Stimulated activated CD8-positive, alpha-beta memory T cell treated with anti-CD3 and anti-CD28 coated beads, Interleukin-4, amount 100 ng/mL, for 4 hours (primary cell): ENCODE measurements at places on chromosomes 7 and 10.

GRCh38 chr7:30743371-30744074 lies 8.4 kb upstream of the INMT start:
- no peak for DNase-seq

- no peak for DNase-seq
These were observed 304.6 kb downstream of the PRPF18 start for GRCh38 chr10:13891128-13892000.

DNA sequence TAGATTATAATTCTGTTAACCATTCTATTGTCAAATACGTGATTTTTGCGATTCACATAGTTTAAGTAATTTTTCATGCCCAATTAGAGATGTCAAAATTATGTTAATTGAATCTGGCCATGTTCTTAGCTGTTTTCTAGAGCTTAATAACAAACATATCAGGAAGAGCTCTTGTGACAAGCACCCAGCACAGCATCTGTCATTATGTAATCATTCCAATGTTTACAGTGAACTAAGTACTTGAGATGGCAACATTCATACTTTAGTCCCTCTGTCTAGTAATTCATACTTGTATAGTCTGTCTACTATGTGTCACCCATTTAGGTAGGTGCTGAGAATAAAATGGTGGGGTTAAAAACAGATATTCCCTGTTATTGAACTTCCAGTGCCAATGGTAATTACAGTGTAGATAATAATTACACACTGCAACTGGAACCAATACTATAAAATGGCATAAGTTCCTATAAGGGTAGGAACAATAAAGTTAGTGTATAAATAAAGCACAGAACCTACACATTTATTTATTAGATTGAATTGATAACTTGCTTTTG lies 55.2 kb downstream of the ZEB1 start:
- no peak for DNase-seq

GRCh38 chr10:75398692-75399460 lies 2.7 kb downstream of the ZNF503 start:
- no peak for DNase-seq

- DNase-seq, result no peak
These were observed 21.6 kb downstream of the IDE start for GRCh38 chr10:92552310-92552709.

DNA sequence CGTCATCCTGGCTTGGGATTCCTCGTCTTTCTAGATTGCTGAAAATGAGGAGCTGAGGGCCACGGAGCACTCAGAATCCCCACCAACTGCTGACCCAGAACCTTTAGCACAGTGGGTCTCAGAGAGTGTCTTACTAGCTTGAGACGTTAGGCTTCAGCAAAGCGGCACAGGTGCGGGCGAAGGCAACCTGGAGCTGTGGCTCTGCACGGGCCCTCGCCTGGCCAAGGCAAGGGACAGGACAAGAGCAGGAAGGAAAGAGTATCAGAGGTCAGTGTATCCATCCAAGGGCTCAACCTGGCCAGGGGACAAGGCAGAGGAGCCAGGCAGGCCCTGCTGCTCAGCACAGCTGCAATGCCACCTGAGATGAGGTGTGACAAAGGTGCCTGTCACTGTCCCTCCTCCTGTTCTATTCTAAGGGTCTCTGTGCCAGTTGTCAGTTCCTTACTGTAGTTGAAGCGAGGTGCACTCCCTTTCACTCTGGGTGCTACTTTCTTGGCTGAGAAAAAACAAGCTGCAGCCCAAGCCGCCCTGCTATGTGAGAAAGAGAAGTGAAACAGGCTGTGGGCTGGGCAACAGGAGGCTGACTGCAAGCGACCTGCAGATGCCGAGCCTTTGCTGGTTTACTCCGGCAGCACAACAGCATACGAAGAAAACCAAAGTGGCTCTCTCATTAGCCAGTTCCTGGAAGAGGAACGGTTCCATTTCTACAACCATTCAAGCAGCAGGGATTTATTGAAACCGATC lies 33.3 kb upstream of the KDM7A start:
- no peak for DNase-seq

DNA sequence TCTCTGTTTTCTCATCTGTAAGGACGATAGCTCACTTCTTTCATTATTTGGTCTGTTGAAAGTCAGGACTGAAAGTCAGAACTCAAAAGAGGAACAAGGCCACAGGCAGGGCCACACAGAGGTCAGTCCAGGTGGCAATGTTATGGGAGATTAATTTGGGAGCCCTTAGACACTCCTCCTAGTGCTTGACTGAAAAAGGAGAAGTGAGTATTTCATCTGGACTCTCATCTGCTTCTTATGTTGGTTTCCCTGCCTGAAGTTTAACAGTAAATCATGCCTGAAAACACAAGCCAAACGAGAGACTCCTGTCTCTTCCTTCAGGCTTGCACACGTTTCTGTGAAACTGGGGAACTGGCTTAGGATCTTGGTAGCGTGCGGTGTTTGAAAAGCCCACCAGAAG lies 248.5 kb downstream of the BUB3 start:
- no peak for DNase-seq

- DNase-seq, result no peak
These were observed 4.0 kb upstream of the SLC29A4 start for GRCh38 chr7:5278766-5279165.

- no peak for DNase-seq
These were observed 18.4 kb downstream of the AKR1B1 start for GRCh38 chr7:134440476-134440875.

DNA sequence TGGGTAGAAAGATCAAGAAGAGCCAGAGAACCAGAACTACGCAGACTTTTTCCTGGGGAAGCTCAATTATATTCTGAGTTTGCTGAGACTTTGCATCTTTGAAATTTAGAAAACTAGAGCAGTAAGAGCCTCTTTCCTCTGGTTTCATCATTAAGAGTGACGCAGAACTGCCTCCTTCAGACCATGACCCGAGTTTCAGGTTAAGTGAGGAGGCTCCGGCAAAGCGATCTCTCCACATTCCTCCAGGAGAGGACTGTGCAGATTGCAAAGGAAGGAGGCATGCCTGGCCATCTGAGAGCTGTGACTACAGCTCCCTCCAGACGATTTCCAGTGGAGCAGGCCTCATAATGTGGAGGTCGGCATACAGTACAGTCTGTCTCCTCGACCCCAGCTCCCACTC lies 115.8 kb upstream of the LANCL2 start:
- DNase-seq, result no peak

GRCh38 chr10:61819208-61819607 lies 82.3 kb upstream of the ARID5B start:
- no peak for DNase-seq

DNA sequence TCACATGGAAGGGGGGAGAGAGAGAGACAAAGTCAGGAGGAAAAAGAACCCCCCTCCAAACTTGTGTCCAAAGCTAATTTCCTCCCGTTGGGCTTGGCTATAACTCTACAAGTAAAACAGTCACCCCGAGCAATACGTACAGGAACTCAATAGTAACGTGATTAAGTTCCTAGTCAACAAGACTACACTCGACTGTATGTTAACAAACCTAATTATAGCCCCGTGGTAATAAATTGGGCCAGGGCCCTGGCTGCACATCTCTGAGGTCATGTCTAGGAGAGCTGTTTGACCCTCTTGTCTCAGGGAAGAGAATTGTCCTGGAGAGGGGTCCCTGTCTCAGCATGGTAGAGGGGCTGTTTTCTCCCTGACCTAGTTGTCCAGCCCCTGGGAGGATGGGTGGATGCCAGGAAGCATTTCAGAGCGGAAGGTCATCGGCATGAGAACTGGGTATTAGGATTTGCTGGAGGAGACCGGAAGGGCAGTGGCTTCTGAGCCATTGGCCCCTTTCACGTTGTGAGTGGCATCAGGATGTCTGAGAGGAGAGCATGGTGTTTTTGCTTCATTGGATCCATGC lies 60.2 kb upstream of the COMTD1 start:
- no peak for DNase-seq

- no peak for DNase-seq
These were observed 3.3 kb upstream of the PDE1C start for GRCh38 chr7:32073533-32073932.

GRCh38 chr7:106108991-106109390 lies 3.1 kb downstream of the SYPL1 start:
- no peak for DNase-seq

DNA sequence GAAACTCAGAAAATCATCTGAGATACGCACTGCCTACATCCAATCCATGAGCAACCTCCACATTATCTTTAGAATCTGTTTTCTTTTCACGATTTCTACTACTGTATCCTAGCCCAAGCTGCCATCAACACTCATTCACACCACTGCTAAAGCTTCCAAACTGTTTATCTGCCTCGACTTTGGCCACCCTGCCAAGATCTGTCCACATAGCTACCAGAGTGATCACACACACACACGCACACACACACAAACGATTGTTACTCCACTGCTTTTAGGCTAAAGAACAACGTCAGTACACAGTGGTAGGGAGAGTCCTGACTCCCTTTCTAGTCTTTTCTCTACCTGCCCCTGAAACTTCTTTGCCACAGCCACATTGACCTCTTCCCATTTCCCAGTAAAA lies 142.0 kb downstream of the CCDC71L start:
- no peak for DNase-seq

DNA sequence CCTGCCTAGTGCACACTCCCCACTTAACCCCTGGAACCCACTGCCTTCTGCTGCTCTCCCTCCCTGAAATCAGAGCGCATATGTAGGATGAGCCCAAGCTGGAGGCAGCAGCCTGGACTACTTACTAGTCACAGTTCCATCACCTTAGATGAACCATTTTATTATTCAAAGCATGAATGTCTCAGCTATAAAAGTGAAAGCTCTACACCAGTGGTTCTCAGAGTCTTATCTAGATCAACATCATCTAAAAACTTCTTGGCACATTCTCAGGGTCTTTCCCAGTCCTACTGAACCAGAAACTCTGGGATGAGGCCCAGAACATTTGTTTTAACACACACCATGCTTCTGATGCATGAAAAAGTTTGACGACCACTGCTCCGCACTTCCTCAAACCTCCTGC lies 100.3 kb upstream of the ANK3 start:
- DNase-seq, result no peak

DNA sequence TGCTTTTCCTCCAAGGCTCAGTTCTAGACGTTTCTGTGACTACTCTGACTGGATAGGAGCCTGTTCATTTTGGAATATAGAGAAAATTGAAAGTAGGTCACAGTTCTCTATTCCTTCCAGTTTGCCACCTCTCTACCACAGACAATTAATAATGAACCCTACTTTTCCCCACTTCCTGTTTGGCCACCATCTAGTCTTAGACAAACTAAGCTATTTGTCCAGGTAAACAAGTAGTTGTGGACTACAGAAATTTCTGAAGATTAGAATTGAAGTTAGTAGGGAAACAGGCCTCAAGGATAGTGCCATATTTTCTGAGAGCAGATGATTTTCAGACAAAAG lies 87.0 kb downstream of the AUTS2 start:
- no peak for DNase-seq

DNA sequence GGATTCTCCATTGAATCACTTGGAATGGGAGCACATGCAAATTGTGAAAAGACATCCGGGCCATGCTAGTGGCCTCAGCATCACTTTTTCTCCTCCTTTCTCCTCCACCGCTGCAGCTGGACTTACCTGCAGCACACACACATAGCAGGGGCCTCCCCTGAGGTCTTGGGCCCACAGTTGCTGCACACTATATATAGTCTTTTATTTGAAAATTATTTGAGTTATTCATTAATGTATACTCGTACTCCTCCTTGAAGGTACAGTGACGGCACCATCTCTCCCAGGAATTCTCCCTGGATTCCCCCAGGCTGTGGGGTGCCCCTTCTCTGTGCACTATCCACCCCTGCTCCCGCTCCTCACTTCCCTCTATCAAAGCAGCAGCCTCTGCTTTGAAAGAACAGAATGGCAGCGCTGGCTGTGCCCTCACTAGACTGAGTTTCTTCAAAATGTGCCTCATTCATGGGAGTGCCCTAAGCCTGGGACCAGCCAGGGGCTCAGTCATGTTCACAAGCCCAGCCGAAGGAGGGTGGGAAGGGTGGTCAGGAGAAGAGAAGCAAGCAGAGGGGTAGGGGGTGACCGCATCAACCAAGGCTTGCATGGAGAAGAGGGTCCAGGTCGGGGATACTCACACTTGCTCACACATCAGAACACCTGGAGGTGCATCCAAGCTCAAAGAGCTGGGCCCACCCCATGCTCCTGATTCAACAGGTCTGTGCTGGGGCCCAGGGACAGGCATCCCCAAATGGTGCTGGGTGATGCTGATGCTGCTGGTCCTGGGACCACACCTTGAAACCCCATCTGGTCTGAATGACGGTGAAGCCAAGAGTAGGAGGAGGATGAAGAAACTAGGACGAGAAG lies 156.2 kb upstream of the ZMIZ1 start:
- no peak for DNase-seq

DNA sequence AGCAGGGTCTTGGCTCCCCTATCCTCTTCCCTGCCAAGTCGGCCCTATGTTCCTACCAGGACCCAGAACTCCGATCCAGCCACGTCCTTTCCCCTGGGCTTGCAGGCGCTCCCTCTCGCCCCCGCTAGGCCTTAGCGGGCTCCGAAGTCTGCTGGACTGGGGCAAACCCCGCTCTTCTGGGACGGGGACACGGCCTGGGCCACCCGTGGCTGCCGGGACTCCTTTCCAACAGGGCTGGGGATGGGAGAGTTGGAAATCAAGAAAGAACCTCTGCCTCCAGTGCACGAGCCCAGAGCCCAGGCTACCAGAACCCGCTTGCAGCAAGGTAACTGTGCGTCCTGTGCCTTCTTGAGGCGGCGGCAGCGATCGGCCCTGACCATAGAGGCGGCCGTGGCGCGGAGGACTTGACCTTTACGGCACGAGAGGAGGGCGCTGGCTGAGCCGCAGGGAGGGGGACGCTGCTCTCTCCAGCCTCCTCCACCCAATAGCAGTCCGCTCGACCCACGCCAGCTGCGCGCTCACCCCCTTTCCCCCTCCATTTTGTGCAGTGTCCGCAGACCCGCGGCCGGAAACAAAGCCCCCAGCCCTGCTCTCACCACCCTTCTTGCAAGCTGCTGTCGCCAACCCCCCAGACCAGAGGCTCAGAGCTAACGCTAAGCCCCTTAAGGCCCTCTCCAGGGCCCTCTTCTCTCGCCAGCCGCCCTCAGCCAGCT lies 7.0 kb upstream of the HOXA11 start:
- DNase-seq, result no peak

DNA sequence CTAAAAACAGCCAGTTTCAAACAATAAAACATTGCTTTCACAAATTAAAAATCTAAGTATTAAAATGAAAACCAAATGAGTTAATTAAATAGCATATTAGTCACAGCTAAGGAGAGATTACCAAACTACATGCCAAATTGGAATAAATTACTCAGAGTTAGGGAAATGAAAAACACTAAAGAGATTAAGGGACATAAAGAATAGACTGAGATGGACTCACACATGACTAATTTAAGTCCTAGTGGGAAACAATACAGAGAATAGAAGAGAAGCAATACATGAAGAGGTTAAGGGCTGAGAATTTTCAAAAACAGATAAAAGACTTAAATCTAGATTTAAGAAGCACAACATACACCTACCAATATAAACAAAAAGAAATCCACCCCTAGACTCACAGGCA lies 110.6 kb downstream of the ZFAND4 start:
- no peak for DNase-seq

DNA sequence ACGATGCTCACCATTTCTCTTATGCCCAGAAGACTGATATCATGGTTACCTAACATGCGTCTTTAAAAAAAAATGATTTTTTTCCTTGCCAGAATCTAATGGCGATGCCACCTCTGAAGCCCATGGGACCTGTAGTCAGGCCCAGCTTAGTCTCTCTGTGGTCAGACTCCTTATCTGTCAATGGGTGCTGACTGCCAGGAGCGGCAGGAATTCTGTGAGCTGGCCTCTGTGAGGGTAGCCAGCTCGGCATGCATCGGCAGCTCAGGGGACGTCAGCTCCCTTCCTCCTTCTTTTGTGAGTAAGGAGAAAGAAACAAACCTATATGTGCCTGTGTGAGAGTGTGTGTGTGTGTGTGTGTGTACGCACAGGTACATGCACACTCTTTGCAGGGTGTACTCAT lies 49.9 kb upstream of the ZRANB1 start:
- no peak for DNase-seq
